ENCODE measurements at places on chromosomes 6 and 20.

DNA sequence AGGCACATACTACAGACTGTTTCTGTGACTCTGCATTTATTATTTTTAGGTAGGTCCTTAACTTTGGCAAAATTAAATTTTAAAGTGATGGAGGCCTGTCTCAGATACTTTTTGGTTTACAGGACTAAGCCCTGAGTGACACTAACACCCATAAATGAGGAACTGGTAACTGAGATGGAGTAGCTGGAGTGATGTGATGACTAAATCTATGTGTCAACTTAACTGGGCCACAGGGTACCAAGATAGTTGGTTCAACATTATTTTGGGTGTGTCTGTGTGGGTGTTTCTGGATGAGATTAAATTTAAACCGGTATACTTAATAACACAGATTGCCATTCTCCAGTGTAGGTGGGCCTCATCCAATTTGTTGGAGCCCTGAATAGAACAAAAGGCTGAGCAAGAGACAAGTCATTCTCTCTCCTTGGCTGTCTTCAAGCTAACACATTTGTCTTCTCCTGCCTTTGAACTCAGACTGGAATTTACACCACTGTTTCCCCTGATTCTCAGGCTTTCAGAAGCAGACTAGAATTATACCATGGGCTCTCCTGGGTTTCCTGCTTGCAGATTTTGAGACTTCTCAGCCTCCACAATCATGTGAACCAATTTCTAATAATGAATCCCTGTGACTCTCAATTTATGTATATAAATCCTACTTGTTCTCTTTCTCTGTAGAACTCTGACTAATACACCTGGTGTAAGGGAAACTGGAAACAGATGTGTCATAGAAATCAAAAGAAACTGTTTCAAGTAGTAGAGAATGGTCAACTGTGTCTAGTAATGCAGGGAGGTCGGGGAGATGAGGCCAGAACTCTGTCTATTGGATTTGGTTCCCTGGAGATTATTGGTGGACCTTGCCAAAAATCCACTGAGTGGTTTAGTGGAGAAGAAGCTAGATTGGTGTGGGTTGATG, 579.2 kb downstream of the EPM2A start:
- no peak for DNase-seq

- no peak for DNase-seq
These were observed 279.7 kb downstream of the RNGTT start for GRCh38 chr6:88683734-88684133.

- no peak for DNase-seq
These were observed 65.5 kb downstream of the TRMT11 start for GRCh38 chr6:126051791-126052190.

DNA sequence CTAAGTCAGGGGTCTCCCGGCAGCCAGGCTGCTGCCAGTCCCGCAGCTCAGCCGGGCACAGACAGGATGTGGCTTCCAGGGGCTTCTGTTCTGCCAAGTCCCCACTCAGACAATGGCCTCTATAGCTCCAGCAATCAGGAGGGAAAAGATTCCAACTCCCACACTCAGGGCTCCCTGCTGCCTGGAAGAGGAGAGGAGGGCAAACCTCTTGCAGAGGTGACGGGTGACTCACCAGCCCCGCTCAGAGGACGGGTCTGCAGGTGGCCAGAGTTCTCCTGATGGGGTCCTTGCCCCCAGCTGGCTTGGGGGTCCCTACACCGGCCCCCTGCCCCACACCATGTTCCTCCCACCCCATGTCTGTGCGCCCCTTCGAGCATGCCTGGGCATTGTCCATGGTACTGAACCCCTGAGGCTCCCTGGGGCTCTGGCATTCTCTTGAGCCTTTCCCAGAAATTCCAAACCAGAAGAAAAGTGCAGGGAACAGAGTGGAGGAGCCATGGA, 32.6 kb downstream of the NTSR1 start:
- DNase-seq = no peak

DNA sequence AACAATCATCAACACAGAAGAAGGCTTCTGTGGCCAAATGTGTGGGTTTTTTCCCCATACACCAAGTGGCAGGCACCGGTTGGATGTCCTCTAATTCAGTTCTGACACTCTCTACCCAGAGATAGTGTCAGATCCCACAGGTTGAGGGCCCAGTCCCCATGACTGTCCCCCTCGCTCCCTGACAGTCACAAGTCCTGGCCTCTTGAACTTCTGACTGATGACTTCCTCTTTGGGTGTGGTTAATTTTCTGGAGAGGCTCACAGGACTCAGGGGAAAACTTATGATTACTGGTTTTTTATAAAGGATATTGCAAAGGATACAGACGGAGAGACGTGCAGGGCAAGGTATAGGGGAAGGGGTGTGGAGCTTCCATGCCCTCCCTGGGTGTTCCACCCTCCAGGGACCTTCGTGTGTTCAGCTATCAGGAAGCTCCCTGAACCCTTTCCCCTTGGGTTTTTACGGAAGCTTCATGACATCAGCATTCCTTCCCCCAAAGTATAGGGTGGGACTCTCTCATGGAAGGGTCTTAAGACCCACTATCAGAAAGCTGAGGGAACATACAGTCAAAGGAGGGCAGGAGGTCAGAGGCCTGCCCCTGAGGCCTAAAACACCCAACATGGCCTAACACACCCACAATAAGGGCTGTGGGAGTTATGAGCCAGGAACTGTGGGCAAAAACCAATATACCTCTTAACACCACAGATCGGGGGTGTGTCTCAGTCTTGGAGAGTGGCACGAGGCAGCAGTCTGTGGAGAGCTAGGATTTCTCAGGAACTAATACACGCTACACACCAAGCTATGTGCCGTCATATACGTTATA, 33.3 kb downstream of the FARS2 start:
- DNase-seq = no peak

DNA sequence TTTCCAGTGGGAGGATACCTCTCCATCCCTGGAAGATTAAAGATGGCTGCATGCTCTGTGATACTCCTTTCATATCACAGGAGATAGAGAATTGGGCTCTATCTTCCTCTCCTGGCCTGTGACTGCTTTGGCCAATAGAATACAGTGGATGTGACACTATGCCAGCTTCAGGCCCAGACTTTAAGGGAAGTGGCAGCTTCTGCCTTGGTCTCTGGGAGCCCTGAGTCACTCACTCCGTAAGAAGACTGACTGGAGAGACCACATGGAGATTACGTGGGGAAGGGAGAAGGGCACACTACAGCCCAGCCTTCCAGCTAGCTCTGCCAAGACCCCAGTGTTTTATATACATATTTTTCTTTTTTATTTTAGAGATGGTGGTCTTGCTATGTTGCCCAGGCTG, 10.4 kb upstream of the MMP9 start:
- no peak for DNase-seq

- DNase-seq = no peak
These were observed 2.1 kb downstream of the SERAC1 start for GRCh38 chr6:158165919-158166416.

- no peak for DNase-seq
These were observed 7.7 kb downstream of the PSMB1 start for GRCh38 chr6:170545405-170545804.

- DNase-seq = no peak
These were observed 96.1 kb upstream of the FAM8A1 start for GRCh38 chr6:17504005-17504404.

DNA sequence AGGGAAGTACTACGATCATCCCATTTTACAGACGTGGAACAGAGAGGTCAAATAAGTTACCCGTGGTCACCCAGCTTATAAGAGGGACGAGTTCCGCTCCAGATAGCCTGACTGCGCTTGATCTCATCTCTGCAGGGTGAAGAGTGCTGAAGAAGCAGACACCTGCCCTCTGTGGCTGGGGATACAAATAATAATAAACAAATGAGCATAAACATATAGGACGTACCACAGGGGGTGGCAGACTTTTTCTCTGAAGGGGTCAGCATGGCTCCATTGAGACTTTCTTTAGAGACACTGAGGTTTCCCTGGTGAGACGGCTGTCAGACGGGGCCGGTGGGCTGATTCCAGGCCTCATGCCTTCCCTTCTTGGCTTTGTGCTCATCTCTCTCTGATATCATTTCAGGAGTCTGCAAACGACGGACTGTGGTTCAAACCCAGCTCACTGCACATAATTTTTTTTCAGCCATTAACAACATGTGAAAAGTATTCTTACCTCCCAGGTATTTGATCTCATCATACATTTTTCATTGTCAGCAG, 47.1 kb downstream of the IRF4 start:
- no peak for DNase-seq

- no peak for DNase-seq
These were observed 159.6 kb downstream of the MTHFD1L start for GRCh38 chr6:151025076-151025475.

- DNase-seq = no peak
These were observed 80.5 kb downstream of the ZNF217 start for GRCh38 chr20:53513168-53513488.

- DNase-seq = no peak
These were observed 148.5 kb upstream of the PDE10A start for GRCh38 chr6:165811512-165811911.

- DNase-seq = no peak
These were observed 36.7 kb downstream of the INSM1 start for GRCh38 chr20:20404633-20405032.

DNA sequence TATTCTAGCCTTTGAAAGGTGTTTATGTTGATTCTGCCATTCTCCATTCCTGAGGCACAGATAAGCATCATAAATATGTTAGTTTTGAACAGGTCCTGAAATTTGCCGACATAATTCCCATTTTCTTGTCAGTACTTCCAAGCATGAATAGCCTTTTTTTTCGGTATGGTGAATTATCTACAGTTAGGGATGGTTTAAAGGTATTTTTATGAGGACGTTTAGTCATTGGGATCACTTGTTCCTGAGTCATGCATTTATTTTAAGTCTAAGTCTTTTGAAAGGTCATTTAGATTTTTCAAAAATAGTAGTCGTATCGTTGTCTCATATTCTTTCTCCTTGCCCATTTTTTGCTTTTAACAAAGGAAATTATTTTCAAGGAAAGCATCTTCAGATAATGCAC, 98.7 kb downstream of the PHACTR3 start:
- DNase-seq = no peak

GRCh38 chr20:10846766-10847165, 173.0 kb upstream of the JAG1 start:
- DNase-seq = no peak

DNA sequence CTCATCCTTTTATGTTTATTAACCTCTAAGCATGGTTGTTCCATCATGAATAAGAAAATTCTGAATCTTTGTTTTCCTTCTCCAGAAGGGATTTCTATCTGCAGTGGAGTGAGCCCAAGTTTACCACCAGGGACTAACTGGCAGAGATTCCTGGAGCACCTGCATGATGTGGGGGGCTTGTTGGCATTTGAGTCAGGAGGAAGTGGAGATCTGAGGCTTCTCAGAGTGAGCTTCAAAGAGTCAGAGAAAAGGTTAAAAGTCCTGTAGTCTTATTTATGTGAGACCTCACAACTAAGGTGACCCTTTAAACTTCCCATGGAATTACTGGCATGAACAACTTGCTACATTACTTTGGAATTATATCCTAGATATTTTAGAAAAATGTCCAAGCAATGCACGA, 138.1 kb upstream of the SLC24A3 start:
- no peak for DNase-seq

- DNase-seq = no peak
These were observed 27.4 kb upstream of the LCA5 start for GRCh38 chr6:79564636-79565035.

DNA sequence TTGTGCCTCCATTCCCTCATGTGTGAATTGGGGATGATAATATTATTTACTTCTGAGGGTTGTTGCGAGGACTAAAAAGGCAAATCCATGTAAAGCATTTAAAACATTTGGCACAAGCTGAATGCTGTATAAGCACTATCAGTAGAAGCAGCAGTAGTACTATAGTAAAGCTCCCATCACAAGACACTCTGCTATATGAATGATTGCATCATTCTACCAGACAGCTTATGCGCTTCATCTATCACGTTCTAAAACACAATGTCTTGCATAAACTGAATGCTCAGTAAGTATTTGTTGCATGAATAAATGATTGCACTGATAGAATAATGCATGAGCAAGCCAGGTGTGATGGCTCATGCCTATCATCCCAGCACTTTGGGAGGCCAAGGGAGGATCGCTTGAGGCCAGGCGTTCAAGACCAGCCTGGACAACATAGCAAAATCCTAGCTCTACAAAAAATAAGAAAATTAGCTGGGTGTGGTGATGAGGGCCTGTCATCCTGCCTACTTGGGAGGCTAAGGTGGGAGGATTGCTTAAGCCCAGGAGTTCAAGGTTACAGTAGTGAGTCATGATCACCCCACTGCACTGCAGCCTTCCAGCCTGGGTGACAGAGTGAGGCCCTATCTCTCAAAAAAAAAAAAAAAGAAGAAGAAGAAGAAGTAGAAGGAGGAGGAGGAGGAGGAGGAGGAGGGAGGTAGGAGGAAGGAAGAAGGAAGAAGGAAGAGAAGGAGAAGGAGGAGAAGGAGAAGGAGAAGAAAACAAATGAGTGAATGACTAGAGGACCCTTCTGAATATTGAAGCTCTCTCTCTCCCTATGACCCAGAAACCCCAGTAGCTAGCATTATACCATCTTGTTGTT, 50.0 kb upstream of the FOXO3 start:
- no peak for DNase-seq

- no peak for DNase-seq
These were observed 32.7 kb upstream of the MCM3 start for GRCh38 chr6:52317211-52317610.

DNA sequence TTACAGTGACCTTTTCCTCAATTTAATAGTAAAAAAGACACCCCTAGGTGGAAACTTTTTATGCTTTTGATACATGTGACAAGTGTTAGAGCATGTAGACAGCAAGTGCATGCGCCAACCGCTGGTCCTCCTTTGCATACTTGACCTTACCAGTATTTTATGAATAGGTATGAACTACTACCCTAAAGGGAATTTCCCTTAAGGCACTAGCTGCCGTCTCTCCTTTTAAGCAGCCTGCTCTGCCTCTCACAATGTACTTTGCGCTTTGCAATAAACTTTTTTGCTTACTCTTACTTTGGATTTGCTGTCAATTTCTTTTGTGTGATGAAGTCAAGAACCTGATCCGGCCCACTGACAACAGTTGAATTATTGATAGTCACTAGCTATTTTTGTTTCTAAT, 50.6 kb upstream of the ZNF133 start:
- no peak for DNase-seq

- no peak for DNase-seq
These were observed 148.2 kb upstream of the GGTLC1 start for GRCh38 chr20:24136659-24137246.

All from AG09309 (cell line).